ENCODE measurements at places on chromosomes 1 and 21.

DNA sequence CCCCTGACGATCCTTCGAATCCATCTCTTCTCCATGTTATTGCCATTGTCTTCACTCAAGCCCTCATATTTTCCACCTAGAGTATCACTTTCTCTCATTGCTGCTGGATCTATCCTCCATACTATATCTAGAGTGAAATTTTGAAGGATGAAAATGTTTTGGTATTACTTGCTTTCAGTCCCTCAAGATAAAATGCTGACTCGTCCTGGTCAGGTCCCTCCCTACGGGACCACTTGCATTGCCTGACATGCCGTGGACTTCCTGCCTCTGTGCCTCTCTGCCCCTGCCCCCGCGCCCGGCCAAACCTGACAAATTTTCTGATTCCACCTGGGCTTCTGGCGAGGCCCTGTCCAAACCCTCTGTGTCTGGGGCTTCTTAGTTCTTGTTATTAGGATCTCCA lies 23.6 kb downstream of the SPATA46 start:
- DNase-seq: no peak

DNA sequence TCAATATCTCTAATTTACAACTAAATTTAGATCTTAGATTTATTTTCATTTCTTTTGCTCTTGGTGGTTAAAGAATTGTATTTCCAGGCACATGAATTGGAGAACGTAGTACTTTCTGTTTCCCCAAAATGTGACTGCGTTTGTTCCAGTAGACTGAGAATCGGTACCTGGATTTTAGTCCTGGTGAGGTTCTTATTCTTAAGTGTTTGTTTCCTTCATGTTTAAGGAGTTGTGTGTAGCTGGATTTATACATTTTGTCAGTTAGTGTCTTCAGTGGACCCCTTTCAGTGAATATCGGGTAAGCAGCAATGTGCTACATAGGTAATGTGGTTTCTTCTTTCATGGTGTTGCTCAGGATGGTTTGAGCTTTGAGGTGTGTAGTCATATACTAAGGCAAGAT lies 6.8 kb downstream of the MIER1 start:
- no peak for DNase-seq

GRCh38 chr1:185537596-185537995 lies 196.6 kb upstream of the HMCN1 start:
- DNase-seq: no peak

DNA sequence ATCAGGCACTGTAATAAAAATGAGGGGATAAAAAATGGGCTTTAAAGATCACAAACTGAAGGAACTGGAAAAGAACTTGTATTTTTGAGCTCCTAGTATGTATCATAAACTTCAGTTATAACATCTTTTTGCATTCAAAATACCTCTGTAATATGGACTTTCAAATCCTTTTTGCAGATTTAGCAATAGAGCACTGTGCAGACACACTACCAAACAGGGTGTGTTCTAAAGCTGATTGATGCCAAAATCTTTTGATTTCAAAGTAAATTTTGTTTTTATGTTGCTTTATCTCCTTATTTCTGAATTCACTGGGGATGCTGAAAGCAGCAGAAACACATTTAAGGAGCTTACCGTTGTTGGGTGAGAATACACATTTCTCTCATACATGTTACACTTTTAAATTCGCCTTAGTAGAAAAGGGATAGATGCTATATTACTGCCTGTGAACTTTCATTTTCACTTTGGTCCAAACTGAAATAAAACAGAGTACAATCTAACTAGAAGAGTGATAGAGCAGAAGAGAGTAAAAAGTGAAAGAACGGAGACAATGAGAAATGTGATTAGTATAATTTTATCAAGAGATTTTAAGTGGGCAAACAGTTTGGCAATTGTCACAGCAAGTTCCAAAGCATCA lies 1126.6 kb downstream of the BRINP3 start:
- no peak for DNase-seq

GRCh38 chr1:79507770-79508169 lies 501.2 kb upstream of the ADGRL4 start:
- no peak for DNase-seq

DNA sequence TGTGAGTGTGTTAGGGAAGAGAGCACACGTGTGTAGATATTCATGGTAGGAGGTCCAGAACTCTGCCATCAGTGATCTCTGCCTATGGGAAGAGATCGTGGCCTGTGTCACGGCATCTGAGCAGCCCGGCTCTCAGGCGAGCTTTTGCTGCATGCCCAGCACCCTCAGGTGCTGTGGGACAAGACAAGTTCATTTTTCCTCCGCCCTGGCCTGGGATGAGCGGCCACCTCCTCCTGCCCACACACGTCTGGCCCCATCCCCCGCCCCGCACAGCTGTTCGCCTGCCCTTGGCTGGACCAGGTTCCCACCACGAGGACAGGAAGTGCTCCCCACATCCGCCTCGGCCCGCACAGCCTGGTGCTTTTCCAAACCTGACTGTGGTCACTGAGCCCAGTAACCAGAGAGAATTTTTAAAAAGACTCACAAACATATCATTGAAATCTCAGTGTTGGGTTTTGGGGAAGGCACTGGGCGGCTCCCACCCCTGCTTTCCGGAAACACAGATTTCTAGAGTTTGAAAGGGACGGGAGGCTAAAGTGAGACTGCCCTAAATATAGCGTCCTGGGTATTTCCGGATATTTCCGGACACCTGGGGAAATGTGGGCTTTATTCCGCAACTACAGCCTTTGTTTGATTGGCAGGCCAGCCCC lies 18.0 kb downstream of the BMP8A start:
- no peak for DNase-seq

- DNase-seq: no peak
Observed at GRCh38 chr1:43597028-43597427, 52.9 kb upstream of the KDM4A start.

DNA sequence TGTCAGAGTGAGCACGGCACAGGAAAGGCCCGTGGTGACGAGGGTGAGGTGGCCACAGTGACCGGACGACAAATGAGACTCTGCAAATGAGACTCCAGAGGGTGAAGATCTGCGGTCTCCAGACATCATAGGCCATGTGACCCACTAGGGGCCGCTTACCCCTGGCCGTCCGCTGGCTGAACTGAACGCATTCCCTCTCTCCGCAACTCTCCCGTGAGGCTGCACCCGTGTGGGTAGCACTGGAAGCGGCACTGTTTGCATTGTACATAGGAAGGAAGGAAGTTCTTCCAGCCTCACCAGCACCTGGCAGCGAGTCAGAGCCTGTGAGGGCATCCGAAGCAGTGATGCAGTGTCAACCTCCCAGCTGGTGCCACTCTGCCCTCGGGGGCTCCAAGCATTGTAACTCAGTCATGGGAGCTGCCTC lies 23.6 kb upstream of the SPSB1 start:
- DNase-seq: no peak

DNA sequence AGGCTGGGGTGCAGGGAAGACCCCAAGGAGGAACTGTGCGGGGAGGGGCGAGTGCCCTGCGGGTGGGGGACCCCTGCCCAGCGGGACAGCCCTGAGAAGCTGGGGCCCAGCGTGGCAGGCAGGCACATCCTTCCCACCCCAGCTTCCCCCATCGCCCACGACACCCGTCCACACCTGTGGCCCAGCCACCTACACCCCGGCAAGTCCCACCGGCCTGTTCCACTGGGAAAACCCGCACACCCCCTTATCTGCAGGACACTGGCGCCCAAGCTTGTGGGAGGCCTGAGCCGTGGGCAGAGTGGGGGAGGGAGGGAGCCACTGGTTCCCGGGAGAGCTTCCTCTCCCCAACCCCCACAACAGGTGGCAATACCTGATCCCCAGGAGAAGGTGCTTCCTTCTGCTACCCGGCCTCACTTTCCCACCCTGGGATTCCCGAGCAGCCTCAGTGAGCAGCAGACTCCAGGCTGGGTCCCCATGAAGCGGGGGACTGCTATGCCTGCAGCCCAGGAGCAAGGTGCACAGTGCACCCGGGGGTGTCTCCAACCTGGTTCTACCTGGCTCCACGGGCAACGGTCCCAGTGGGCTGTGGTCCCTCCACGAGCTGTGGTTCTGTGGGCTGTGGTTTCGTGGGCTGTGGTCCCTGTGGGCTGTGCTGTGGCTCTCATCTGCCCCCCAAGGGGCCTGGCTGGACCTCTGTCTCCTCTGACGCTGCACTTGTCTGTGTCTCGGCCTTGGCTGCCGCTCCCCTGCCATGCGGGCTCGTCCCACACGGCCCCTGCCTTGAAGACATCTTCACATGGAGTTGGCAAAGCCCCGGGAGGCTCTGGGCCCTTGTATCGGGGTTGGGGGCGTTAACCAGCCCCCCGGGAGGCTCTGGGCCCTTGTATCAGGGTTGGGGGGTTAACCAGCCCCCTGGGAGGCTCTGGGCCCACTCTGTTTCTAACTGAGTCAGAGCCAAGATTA lies 37.8 kb upstream of the POFUT2 start:
- DNase-seq: no peak

DNA sequence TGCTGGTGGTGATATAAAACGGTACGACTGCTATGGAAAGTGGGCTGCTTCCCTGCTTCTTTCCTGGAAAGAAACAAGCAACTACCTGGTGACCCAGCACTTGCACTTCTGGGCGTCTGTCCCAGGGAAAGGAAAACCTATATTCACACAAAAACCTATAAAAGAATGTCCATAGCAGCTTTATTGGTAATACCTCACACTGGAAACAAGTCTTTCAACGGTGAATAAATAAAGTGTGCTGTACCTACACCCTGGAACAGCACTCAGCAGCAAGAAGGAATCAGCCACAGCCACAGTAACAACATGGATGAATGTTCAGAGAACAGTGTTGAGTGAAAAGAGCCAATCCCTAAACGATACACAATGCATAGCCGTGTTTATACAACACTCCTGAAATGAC lies 19.9 kb downstream of the SLC19A1 start:
- DNase-seq: no peak

DNA sequence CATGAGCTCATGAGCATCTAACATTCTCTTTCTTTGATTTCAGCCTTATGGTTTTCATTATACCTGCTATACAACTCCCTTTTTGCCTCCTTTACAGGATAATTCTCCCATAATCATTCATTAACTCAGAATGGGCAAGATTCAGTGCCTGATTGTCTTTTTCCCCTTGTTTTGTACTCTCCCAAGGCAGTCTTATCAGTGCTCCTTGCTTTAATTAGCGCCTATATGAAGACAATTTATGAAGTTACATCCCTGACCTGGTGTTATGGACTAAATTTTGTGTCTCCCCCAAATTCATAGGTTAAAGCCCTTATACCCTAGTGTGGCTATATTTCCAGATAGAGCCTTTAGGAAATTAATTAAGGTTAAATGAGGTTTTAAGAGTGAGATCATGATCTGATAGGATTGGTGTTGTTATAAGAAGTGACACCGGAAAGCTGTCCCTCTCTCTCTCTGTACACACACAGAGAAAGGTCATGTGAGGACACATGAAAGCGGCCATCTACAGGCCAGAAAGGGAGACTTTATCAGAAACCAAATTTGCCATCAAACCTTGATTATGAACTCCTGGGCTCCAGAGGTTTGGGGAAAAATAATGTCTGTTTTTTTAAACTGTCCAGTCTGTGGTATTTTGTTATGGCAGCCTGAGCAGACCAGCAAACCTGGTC lies 185.8 kb upstream of the CHODL start:
- no peak for DNase-seq

GRCh38 chr1:180515857-180516388 lies 13.5 kb upstream of the ACBD6 start:
- peak; percentile 89 for DNase-seq

DNA sequence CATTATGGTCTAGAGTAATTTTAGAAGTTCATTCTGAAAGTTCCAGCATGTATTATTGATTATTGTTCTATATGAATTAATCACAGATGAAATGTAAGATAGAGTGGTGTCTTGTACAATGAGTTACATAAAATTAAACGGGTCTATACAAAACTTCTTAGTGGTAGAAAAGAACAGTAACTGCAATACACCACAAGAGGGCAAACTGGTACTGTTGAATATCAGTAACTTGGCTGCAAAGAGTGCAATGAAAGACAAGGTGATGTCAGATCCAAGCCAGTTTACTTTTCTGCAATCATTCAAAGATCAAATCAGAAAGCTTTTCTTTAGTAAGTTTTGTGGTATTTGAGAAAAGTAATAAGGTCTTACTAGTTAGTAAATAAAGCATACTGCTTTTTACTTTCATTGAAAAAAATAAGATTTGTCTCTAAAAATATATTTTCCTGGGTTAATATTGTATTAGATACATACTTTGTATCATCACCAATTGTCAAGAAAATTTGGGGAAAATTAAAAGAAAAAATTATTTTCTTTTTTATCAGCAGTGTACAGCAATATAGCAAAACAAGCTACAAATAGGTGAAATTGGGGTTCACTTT lies 66.4 kb upstream of the BTG3 start:
- DNase-seq: peak; percentile 69

DNA sequence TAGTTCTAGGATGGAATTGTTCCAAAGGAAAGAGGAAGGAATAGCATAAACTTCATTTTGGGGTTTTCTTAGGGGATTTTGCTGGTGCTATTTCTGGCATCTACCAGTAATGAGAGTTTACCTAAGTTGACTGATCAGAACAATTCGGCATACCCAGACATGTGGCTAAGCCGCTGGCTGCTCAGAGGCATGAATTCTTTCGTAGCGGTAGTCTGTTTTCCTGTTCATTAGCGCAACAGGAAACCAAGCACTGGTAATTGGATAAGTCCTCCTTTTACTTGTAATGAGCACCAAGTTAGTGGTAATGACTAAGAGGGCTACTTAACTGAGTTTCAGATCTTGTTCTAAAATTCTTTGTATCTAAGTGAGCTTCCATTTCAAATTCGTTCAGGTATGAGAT lies 38.6 kb downstream of the C21orf91 start:
- DNase-seq: peak; percentile 13

DNA sequence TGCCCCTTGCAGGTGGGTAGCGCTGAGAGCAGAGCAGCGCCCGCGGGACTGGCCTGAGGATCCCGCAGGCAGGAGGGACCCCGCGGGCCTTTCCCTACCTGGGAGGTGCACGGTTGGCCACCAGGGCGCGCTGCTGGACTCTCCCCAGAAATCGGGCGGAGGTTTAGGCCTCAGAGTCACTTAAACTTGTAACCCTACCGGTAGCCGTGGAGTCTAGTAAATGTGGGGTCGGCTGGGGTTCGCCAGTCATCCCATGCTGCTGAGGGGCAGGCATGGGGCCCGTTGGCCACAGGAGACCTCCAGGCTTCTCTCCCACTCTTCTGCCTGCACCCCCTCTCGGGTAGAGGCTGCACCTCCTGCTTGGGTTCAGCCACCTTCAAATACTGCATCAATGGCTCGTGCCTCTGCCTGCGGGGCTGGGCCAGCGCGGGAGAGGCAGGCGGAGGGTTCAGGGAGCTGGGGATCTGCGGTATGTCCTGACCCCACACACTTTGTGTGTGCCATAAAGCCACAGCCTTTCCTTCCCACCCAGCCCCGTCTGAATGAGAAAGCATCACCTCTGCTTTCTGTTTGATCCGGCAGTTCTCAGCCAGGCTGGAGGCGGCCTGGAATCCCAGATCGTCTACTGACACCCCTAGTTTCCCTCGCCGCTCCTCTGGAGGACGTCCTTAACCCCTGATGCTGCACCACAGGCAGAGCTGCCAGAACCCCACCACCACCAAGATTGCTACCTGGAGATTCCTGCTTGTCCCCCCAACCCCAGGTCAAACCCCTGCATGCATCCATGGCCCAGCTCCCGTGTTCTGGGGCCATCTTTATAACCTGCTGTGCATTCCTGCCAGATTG lies 12.3 kb upstream of the GSTM4 start:
- peak; percentile 92 for DNase-seq

GRCh38 chr1:210292231-210292871 lies 36.4 kb upstream of the HHAT start:
- DNase-seq: peak; percentile 86
